Motor neuron (in vitro differentiated cells): ENCODE measurements at places on chromosomes 2 and 18. TPM values are rescaled to one million over a fixed set of nuclear protein-coding genes. Genes with fewer than 3 reads are reported as not detected.
A peak's percentile ranks its signal among the peaks of the same experiment; 100 is the strongest.

SLC23A3 gene
- 0.21 and 0.41 TPM in 2 replicates for total RNA-seq

GRCh38 chr2:10829299-10829698, 16.7 kb upstream of the PDIA6 start:
- no peak for ATAC-seq

GRCh38 chr18:22302144-22302543, 115.6 kb downstream of the CTAGE1 start:
- no peak for ATAC-seq

GRCh38 chr2:232300894-232301387, 77.6 kb upstream of the ALPP start:
- ATAC-seq: no peak

- peak; percentile 58 for ATAC-seq
These were observed 180.9 kb upstream of the TWIST2 start for GRCh38 chr2:238667008-238667407.

DNA sequence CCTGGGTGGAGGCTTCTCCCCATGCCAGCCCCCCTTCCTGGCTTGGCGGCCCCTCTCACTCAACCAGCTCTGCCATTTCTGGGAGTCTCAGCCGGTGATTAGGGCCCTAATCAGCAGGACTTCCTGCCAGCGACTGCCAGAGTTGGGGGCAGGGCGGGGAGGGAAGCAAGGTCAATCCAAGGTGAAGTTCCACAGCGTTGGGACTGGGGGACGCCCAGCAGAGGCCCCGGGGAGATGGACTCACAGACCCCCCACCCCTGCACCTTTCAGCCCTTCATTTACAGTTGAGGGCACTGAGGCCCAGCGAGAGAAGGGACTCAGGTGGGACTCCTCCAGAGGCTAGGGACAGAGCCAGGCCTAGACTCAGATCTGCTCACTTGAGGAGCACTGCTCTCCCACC, 65.3 kb downstream of the TNS1 start:
- no peak for ATAC-seq

- no peak for ATAC-seq
These were observed 87.4 kb upstream of the CAPN13 start for GRCh38 chr2:30894498-30895119.
